ENCODE measurements at places on chromosomes 16 and 17.

DNA sequence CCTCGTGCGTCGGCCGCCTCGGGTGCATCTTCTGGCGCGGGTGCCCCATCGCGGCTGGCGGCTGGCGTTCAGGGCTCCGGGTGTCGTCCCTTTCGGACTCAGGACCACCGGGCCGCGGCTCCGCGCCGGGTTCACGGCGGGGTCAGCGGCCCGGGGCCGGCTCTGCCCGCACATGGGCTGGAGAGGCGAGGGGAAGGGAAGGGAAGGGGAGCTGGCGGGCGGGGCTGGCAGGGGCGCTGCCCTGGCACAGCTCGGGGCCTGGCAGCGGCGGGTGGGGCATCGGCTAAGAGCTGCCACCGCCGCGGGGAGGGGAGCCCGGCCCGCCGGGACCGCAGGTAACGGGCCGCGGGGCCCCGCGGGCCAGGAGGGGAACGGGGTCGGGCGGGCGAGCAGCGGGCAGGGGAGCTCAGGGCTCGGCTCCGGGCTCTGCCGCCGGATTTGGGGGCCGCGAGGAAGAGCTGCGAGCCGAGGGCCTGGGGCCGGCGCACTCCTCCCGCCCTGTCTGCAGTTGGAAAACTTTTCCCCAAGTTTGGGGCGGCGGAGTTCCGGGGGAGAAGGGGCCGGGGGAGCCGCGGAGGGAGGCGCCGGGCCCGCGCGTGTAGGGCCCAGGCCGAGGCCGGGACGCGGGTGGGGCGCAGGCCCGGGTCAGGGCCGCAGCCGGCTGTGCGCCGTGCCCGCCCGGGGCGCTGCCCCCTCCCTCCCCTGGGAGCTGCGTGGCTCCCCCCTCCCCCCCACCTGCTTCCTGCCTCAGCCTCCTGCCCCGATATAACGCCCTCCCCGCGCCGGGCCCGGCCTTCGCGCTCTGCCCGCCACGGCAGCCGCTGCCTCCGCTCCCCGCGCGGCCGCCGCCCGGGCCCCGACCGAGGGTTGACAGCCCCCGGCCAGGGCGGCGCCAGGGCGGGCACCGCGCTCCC, 646 bp downstream of the HIC1 start:
- peak; percentile 42 for DNase-seq

GRCh38 chr17:31408586-31408985, 17.1 kb downstream of the RAB11FIP4 start:
- no peak for DNase-seq

DNA sequence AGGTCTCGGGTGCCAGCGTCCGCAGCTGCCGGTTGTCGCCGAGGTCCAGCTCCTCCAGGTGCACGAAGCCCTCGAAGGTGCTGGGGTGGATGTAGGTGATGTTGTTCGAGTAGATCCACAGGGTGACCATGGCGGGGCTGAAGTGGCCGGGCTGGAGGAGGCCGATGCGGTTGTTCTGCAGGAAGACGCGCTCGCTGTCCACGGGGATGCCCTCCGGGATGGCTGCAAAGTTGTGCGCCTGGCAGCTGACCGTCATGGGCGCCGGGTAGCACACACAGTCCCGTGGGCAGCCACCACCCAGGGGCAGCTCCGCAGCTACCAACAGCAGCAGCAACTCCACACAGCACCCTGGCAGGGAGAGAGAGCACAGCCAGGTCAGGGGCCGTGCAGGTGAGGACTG, 87.7 kb downstream of the RTN4RL1 start:
- no peak for DNase-seq

DNA sequence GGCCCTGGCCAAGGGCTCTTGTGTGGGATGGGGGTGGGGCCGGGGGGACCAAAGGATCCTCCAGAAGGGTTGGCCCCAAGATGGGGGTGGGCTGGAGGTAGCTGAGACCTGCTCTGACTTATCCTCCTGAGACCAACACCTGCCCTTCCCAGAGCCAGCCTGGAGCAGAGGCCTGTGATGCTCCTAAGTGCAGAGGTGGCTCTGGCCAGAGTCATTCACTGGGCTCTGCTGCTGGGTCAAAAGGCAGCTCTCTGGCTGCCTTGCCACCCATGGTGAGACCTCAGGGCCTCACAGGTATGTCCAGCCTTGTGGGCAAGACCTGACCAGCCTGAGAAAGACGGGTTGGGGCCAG, 393 bp downstream of the SERPINF2 start:
- no peak for DNase-seq

All from RPMI7951 (cell line).